ENCODE measurements at places on chromosomes 1 and 21. TPM values are rescaled to one million over a fixed set of nuclear protein-coding genes. Genes with fewer than 3 reads are reported as not detected.

The ANKRD65 gene
- total RNA-seq, result not detected

The NAV1 gene
- total RNA-seq, result 6.3 TPM

The OR6F1 gene
- total RNA-seq, result not detected

The CDC42BPA gene
- 6.4 TPM for total RNA-seq

The FMO5 gene
- total RNA-seq, result 0.18 TPM

The PDXK gene
- total RNA-seq, result 295 TPM

The CHIT1 gene
- not detected for total RNA-seq

The SPATA45 gene
- not detected for total RNA-seq

The RIIAD1 gene
- total RNA-seq, result not detected

The PLA2G5 gene
- total RNA-seq, result not detected

The ST6GALNAC5 gene
- not detected for total RNA-seq

The GBP3 gene
- 1.5 TPM for total RNA-seq

The PCNX2 gene
- 11.9 TPM for total RNA-seq

The RNU1-1 gene
- not detected for total RNA-seq

The PM20D1 gene
- total RNA-seq, result not detected

The NCMAP gene
- not detected for total RNA-seq
